ENCODE measurements at places on chromosomes 13 and 19.

DNA sequence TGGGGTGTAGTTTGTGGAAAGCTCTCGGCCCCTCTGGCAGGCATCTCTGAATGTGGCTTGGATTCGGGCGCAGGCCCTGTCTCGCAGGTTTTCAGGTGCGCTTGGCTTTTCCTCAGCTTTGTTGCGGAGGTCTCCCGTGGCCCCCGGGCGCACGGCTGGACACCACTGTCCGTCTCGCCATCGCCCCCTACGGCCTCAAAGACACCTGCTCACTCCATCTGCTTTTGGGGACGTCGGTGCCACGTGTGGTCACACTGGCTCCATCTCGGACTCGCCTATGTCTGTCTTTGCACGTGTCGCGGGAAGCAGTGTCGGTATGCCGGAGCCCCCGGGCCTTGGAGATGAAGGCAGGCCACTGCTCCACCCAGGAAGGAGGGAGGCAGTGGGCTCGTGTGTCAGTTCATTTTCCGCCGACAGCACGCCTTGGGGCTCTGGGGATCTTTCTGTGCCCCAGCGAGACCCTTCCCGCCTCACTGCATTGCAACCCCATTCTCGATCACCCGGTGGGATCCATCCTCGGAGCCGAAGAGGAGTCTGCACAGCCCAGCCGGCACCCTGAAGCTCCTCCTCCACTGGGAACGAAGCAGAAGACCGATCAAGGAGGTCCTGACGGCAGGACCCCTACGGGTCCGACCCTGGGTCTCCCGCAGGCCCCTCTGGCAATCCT lies 42.1 kb downstream of the ZNF146 start:
- no peak for DNase-seq

DNA sequence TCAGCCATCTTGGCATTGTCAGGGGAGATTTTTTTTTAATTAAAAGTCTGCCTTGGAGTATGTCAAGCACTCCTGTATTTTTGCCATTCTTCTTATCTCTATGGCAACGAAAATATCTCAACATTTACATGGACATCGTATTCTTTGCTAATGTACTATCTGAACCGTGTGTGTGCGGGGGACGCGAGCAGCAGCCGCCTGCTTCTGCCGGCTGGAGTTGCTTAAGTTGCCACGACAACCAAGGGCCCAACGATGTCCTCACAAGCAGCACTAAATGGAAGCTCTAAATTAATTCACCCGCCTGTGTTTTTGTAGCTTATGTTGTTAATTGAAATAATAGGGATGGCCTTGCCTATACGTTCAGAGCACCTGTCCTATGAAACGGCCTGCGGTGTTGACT lies 309.5 kb downstream of the TEX29 start:
- DNase-seq, result no peak

GRCh38 chr19:32231020-32231419 lies 114.4 kb upstream of the ZNF507 start:
- DNase-seq, result no peak

DNA sequence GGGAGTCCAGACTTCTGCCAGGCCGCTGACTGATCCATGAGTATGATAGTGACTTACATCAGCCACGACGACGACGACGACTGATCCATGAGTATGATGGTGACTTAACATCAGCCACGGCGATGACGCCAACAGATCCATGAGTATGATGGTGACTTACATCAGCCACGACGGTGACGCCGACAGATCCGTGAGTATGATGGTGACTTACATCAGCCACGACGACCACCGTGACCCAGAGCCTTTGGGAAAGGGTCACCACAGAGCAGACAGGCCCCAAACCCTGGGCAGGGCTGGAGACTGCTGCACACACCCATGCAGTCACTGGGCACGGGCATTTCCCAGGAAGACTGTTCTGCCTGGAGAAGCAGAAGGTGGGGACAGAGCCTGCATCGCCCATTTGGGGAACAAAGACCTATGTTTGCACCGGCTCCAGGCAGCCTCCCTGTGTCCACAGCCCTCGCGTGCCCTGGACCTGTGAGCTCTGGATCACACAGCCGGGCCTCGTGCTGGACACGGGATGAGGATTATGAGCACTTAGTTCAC lies 130.9 kb upstream of the SPACA7 start:
- DNase-seq, result no peak

- peak; percentile 95 for DNase-seq
Observed at GRCh38 chr19:13398780-13399726, 107.2 kb downstream of the CACNA1A start.

DNA sequence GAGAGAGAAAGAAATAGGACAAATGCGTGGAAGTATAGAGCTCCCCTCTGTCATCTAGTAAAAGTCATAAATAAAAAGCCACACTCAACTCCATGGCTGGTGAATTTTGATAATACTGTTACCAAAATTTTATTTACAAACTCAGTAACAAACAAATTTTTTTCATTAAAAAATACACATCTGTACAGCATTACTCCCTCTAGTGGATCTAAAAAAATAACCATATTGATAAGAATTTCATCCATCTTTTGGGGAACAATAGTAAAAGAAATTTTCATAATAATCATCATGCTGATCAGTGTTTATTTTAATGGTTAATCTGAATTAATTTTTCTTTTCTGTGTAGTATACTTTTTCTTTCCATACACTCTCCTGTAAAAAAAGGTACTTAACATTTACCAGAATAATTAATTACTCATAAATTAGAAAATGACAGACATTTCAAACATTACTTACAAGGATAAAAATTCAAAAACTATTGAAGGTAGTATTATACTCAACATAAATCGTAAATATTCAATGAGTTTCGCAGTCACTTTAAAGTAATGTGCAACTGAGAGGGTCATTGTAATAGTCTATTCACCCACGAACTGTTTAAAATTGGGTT lies 173.5 kb upstream of the LSM14A start:
- DNase-seq, result no peak

GRCh38 chr13:32446773-32447465 lies 19.0 kb upstream of the N4BP2L1 start:
- DNase-seq, result no peak

- DNase-seq, result no peak
Observed at GRCh38 chr13:76336889-76337844, 549.0 kb downstream of the KCTD12 start.

- no peak for DNase-seq
Observed at GRCh38 chr19:53908935-53909415, at the start of gene CACNG7. CACNG7 (plus strand) TSS chr19:53909278; CDS start chr19:53912832, 3,554 bp downstream.

DNA sequence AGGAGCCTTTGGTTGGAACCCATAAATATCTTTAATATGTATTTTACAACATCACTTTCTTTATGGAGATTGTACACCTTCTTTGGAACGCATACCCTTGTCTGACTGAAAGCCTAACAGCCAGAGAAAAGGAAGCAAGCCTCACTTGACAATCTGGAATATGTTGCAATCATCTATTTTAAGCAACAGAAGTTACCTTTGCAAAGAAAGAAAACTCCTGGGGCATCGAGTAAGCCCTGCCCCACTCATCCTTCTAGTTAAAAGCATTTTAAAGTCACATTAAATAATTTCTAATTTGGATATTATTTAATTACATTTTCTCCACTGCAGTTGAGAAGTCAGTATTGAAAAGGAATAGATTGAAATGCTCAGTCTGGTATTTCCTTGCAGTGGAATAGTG lies 542.7 kb downstream of the MYO16 start:
- DNase-seq, result no peak

- peak; percentile 65 for DNase-seq
Observed at GRCh38 chr19:46016426-46017094, 6.3 kb downstream of the PGLYRP1 start.

- DNase-seq, result peak; percentile 86
Observed at GRCh38 chr13:114025714-114026431, 52.0 kb upstream of the C13orf46 start.

- DNase-seq, result peak; percentile 31
Observed at GRCh38 chr19:18932216-18932841, 8.7 kb downstream of the HOMER3 start.

DNA sequence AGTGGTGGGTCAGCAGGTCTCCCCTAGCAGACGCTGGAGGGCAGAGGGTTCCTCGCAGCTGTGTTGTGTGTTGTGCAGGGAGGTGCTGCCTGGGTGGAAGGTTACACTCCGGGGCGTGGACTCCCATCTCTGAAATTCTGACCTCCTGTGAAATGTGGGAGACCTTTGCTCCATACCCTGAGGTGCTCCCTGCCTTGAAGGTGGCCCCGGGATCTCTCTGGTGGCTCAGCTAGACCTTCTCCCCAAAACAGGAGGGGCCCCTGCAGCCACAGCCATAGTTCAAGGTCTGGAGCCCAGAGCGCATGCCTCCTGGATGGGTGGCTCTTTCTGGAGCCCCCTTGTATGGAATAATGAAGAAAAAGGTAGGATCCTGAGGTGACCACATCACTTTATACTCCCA lies 70.2 kb downstream of the SOX1 start:
- no peak for DNase-seq

GRCh38 chr19:9565900-9566705 lies 18.2 kb downstream of the ZNF121 start:
- DNase-seq, result peak; percentile 14

- no peak for DNase-seq
Observed at GRCh38 chr13:77696879-77697216, 639 bp upstream of the SLAIN1 start.

GRCh38 chr13:98221234-98221633 lies 44.2 kb upstream of the RNF113B start:
- DNase-seq, result no peak

DNA sequence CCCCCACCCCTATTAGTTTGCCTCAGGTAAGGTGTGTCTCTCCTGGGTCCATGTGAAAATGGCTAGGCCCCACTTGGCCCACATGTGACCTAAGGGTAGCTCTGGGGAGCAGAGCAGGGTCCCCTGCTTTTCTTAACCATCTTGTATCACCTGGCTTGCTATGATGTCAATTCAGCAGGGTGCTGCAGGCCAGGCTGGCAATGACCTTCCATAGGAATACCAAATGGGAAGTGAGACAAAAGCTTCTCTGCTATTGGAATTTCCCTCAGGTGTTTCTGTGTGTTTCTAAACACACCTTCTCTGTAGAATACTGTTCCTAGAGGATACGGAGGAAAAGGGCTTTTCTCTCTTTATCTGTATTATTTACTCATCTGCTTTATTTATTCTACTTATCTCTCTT lies 35.7 kb upstream of the DACH1 start:
- no peak for DNase-seq

DNA sequence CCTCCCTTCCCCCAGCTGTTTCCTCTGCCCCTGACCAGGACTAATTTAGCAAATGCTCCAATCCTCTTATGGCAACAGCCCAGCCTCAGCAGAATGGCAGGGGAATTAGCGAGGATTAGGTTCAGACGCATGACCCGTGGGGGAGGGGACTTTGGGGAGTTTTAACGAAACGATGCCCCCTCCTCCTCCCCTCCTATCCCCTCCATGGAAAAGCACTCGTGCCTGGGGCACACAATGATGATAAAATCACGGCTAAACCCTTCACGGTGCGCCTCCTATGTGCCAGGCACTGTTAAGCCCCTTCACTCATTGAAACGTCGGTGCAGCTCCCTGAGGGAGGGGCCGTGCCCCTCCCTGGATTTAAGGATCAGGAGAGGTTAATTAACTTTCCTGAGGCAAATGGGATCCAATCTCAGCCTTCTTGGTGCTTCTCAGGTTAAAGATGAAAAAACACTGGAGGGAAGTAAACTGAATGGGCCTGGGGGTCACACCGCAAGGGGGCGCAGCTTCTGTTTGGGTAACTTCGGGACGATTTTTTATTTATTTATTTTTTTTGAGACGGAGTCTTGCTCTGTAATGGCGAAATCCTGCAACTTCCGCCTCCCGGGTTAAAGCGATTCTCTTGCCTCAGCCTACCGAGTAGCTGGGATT lies 10.1 kb upstream of the TPRX2 start:
- DNase-seq, result no peak

GRCh38 chr19:42424345-42424707 lies 2.9 kb downstream of the LIPE start:
- DNase-seq, result no peak

DNA sequence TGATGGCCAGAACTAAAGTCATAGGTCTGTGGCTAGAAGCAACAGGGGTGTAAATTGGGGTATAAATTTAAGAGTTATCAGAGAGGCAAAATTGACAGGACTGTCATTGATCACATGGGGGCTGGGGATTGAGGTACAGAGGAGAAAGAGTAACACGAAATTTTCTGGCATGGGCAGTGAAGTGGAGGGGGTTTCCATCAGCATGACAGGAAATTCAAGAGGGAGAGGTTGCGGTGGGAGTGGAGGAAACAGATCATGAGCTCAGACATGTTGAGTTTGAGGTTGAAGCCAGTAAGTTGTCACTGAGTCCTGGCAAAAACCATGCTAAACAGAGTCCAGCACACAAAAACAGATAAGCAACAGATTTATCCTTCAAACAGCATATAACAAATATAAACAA lies 192.1 kb upstream of the TSC22D1 start:
- DNase-seq, result no peak

GRCh38 chr13:66896933-66897332 lies 333.2 kb downstream of the PCDH9 start:
- no peak for DNase-seq

DNA sequence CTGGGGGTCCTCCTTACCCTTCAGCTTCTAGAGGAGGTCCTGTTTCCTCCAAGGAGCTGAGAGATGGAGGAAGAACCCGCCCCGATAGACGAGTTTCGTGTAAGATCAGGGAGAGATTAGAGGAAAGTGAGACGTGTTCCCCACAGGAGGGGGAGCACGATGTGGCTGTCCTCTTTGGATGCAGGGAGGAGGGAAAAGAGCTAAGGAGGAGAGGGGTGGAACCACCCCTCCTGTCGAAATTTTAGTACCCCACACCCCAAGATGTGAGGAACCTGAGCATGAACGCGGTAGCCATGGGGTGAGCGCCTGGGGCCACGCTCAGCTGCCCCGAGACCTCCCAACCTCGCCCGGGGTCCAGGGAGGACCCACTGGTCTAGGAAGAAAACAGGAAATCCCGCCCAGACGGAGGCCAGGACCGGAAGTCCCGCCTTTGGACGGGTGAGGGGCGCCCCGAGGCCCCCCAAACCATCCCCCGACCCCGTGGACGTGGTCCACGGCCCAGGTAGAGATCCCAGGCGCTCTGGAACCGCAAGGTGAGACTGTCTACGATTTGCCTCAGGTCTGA lies 1.2 kb downstream of the AKT1S1 start:
- DNase-seq, result no peak

DNA sequence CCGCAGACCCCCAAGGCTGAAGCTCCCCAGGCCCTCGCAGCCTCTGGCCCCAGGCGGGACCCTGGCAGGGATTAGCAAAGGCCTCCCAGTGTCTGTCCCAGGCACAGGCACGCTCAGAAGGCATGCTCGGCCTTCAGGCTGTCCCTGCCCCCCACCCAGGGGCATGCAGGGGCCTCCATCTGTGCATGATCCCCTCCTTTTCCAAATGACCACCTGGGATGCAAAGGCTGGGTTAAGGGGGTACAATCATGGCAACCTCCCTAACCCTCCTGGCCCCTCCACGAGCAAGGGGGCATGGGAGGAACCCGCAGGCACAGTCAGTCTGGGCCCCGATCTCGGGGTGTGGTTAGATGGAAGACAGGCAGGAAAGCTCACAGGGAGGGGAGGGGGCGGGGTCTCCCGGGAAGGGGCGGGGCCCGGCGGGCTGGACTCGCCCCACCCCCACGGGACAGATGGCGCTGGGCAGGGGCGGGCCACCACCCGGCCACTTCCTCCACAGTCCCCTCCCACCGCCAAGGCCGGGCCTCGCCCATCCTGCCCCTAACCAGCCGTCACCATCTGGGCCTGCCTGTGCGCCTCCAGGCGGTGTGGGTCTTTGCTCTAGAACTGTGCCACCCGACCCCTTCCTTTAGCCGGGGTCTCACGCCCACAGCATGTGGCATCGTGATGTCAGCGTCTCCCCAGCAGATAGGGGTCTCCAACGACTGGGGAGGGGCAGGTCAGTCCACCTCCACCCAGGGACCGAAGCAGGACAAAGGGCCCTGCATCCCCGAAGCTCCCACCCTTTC lies 7.0 kb upstream of the REXO1 start:
- peak; percentile 88 for DNase-seq

- peak; percentile 24 for DNase-seq
Observed at GRCh38 chr19:45195764-45196163, 17.2 kb downstream of the BLOC1S3 start.

- DNase-seq, result no peak
Observed at GRCh38 chr13:76189882-76190519, 553.9 kb downstream of the LMO7 start.

Measured in LHCN-M2 (cell line).